Cardiac fibroblast (primary cell): ENCODE measurements at places on chromosomes 12 and 14.
A peak's percentile ranks its signal among the peaks of the same experiment; 100 is the strongest.

- peak; percentile 94 for DNase-seq
Observed at GRCh38 chr12:6965026-6965661, 5.3 kb downstream of the PHB2 start.

GRCh38 chr14:71012888-71013287, 105.6 kb downstream of the PCNX1 start:
- DNase-seq, result no peak

GRCh38 chr12:17507336-17507735, 582.7 kb downstream of the RERGL start:
- no peak for DNase-seq

DNA sequence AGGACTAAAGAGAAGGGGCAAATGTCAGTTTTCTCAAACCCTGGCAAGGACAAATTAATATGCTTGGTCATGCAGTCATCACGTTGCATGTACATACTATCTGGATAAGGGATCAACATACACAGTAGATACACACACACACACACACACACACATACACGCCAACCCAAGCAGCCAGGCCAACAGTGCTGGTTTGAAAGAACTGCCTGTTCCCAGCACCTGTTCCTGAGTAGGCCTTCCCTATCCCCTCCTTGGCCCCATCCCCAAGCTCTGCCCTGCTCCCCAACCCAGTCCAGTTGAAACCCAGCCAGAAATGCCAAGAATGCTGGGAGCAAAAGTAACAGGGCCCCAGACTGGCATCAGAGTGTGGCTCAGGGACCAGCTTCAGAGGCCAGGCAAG, 4.4 kb downstream of the ITGA7 start:
- DNase-seq, result no peak

DNA sequence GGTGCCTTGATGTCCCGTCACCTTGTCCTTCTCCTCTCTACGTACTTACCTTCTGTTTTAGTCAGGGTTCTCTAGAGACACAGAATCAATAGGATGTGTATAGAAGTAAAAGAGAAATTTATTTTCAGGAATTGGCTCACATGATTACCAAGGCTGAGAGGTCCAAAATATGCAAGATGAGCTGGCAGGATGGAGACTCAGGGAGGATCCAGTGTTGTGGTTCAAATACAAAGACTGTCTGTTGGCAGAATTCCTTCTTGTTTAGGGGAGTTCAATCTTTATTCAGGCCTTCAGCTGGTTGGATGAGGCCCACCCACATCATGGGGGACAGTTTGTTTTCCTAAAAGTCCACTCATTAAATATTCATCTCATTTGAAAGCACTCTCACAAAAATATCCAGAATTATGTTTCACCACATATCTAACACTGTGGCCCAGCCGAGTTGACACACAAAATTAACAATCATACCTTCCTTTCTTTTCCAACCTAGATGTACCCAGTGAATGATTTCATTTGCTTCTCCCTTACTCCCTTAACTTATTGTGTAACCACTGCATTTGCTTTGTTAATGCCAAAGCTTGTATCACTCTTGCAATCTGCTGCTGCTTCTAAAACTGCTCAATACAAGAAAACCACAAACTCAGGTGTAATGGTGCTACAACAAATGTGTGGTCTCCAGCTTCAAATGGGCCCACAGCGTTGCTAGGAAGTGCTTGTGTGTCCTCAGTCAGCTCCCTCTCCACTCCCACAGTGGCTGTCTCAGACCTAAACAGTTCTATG, 195.4 kb upstream of the ARHGAP5 start:
- DNase-seq, result peak; percentile 7

GRCh38 chr12:94677778-94678177, 27.4 kb upstream of the TMCC3 start:
- DNase-seq, result no peak

- DNase-seq, result no peak
Observed at GRCh38 chr14:56235388-56235787, 117.2 kb downstream of the PELI2 start.

DNA sequence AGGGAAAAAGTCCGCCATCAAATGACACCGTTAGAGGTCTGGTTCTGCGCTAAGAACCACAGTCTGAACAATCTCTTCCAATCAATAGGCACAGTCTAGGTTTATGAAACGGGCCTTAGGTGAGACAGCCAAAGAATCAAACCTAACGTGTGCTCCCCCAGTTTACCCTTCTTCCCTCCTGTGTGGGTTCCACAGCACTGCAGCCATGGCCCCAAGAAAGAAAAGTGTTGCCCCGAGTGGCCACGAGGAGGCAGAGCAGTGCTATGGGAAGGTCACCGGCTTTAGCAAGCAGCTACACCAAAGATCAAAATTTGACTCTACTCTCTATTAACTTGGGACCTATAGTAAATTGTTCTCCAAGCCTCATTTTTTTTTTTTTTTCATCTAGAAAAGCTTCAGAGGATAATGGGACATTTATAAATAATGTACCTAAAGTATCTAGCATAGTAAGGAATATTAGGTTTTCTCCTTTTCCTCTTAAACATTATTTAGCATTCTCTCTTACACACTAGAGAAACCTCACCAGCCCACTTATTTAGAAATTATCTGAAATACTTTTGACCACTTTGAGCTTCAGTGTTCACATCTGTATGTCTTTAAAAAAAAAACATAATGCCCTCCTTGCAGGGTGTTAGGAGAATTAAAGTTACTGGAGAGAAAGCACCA, 70.2 kb upstream of the GPHB5 start:
- DNase-seq, result peak; percentile 76

DNA sequence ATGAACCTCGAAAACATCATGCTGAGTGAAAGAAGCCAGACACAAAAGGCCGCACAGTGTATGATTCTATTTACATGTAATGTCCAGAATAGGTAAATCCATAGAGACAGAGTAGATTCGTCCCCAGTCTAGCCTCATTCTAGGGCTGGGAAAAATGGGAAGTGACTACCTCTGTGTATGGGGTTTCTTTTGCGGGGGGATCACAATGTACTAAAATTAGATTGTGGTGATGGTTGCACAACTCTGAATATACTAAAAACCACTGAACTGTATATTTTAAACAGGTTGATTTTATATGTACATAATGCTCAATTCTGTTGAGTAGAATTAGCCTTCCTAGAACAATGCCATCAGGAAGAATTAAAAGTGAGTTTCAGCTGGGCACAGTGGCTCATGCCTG, 6.3 kb upstream of the RILPL2 start:
- DNase-seq, result no peak

GRCh38 chr14:36518031-36518585, 1.9 kb downstream of the NKX2-1 start:
- DNase-seq, result no peak

GRCh38 chr14:80084196-80084595, 127.1 kb downstream of the DIO2 start:
- no peak for DNase-seq

- no peak for DNase-seq
Observed at GRCh38 chr14:51436630-51437029, 196.6 kb downstream of the TMX1 start.

DNA sequence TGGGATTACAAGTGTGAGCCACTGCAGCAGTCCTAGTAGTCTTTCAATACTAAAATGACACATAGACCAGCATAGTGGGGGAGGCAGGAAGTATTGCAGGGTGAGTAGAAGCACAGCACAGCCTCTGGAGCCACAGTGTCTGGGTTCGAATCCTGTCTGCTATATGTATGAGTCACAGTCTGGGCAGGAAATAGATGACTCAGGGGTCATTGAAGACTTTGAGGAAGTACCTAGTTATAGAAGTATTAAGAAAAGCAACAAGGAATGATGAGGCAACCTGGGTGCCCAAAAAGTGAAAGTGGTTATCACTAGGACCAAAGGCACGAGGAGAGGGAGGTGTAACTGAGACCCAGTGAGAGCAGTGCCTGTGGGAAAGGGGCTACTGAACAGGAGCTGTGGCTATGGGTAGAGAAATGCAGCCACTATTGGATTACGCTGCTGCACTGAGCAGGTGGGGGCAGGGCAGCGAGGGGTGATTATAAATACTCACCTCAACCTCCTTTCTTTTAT, 124.0 kb downstream of the PDE3A start:
- DNase-seq, result peak; percentile 96

- no peak for DNase-seq
Observed at GRCh38 chr12:119259484-119259883, 75.0 kb upstream of the CCDC60 start.

DNA sequence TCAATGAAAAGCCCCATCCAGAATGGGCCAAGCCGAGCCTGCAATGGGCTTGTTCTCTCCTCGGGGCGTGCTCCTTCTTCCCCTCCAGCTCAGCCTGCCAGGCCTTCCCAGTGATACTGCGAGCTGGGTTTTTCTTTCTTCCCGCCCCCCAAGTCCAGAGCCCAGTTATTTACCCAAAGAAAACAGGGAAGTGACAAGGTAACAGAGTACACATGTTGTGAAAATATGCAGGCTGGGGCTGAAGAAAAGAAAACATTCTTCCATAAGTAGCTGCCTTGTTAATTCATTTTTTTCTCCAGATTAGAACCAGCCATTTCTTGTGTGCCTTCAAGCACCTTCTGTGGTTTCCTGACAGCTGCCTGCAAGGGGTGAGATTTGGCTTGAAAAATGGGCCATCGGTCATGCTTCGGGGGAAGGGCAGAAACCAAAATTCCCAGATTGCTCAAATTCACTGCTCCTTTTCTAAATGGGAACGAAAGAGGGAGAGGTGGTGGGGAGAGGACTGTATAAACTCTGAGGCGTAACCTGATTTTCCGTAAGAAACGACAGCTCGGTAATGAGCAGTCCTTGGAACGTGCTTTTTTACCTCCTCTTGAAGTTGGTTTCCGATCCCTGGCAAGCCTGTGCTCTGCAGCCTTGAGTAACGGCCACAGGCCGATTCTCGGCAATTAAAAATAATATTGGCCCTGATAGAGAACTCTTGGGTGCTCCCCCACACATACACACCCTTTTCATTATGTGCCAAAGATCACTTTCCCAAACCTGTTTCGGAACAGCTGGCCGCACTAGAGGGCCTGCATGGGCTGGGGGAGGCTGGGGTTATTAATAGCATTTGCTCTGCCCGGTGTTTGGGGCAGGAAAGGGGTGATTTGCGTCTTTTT, 229.4 kb downstream of the ZFP36L1 start:
- peak; percentile 69 for DNase-seq

DNA sequence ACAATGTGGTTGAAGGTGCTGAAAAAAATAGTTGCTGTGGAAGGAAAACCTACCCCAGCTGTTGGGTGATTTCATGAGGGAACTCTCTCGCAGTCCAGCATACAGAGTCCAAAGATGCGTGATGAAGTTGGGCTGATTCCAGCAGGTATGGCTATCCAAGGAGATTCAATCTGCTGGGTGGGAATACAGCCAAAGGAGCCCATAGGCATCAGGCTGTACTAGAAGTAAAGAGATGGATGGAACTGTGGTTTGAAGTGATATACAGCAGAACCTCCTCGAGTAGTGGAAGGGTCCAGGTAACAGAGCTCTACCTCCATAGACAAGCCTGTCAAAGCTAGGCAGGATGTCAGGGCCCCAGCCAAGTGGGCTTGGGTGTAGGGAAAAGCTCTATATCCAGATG, 11.5 kb upstream of the TMTC2 start:
- DNase-seq, result no peak

DNA sequence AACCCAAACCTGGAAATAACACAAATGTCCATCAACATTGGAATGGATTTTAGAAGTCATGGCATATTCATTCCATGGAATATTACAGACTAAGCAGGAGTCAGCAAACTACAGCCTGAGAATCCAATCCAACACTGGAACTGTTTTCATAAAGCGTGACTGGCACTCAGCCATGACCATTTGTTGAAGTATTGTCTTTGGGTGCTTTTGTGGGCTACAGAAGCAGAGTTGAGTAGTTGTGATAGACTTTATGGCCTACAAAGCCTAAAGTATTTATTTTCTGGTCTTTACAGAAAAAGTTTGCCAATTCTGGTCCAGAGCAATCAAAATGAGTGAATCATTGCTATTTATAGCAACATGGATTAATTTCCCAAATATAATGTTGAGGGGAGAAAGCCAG, 34.5 kb upstream of the FRS2 start:
- peak; percentile 29 for DNase-seq

GRCh38 chr12:54616933-54617680, 17.6 kb downstream of the LACRT start:
- no peak for DNase-seq

GRCh38 chr14:93744876-93745275, 43.4 kb downstream of the PRIMA1 start:
- DNase-seq, result no peak

DNA sequence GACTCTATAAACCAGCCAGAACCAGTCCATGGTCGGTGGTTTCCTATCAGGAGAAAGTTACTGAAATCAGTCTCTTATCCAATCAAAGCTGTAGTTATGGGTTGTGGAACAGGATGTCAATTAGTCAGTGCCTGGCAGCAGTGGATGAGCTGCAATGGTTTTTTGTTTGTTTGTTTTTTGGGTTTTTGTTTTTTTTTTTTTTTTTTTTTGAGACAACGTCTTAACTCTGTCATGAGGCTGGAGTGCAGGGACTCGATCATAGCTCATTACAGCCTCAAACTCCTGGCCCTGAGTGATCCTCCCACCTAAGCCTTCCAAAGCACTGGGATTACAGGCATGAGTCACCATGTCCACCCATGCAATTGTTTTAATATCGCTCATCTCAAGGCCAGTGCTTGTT, 113.3 kb upstream of the CAND1 start:
- peak; percentile 17 for DNase-seq

DNA sequence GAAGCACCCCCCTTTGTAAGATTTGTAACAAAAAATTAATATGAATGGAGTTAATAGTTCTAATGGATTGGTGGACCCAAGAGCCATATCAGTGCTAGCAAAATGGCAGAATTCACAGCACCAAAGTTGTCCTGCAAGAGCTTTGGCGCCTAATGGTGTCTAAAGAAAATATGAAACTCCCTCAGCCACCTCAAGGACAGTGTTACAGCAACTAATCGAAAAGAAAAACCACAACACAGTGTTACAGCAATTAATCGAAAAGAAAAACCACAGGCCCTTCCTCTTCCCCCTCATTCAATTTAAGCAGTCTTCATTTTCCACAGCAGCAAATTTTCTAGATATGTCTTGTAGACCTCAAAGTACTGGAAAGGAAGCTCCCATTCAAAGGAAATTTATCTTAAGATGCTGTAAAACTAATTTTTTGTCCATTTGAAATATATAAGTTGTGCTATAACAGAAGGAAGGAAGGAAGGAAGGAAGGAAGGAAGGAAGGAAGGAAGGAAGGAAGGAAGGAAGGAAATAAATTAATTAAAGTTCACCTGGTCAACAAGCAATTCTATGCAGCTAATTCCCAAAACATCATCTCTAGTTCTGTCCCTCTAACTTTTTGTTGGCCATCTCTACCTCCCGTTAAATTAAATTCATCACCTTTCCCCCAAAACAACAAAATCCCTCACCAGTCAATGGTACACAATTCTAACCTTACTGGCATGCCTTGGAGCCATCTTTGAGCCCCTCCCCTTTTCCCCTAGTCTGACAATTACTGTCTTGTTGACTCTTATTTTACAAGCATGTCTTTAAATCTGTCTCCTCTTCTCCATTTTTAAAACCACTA, 17.4 kb downstream of the LRP6 start:
- no peak for DNase-seq

GRCh38 chr12:2667716-2668440, 126.9 kb upstream of the FKBP4 start:
- DNase-seq, result no peak
